ENCODE measurements at places on chromosomes 6 and 20.

- DNase-seq = no peak
Observed at GRCh38 chr6:31966997-31967925, 4.7 kb downstream of the DXO start.

DNA sequence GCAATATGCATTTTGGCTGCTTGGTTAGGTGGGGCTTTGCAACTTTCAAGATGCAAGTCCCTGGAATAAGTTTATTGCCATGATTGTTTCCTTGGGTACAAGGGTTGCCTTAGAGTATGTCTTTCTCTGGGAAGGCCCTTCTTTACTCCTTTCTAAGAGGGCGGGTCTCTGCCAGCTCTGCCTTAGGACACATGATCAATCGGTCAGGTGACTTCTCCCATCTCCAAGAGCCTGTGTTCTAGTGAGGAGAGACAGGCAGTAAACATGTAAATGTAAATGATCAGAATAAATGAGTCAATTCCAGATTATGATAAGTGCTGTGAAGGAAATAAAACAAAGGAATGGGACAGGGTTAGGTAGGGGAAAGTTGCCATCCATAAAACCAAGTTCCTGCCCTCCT lies 43.2 kb upstream of the BCAS1 start:
- no peak for DNase-seq

DNA sequence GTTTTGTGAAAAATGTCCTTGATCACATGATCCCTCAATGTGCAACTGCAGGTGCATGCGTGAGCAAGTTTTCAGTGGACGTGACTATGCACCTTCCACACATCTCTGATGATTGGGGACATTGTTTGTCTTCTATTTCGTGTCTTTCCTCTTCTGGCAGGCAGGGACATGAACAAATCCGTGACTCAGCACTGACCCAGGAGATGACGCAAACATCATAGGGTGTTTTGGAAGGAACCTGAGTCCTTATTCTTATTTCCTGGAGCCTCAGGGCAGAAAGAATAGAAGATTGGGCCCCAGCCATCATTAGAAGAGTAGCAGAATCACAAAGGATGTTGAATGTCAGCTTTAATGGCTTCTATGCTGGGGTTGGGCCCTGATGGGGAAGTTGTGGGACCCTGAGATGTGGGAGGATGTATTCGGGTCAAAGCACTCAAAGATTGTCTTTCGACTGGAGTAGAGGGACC lies 11.9 kb upstream of the SIRPD start:
- no peak for DNase-seq

- DNase-seq = no peak
Observed at GRCh38 chr6:154432533-154433476, 76.2 kb upstream of the IPCEF1 start.

- DNase-seq = no peak
Observed at GRCh38 chr6:10410207-10411050, 4.4 kb downstream of the TFAP2A start.

DNA sequence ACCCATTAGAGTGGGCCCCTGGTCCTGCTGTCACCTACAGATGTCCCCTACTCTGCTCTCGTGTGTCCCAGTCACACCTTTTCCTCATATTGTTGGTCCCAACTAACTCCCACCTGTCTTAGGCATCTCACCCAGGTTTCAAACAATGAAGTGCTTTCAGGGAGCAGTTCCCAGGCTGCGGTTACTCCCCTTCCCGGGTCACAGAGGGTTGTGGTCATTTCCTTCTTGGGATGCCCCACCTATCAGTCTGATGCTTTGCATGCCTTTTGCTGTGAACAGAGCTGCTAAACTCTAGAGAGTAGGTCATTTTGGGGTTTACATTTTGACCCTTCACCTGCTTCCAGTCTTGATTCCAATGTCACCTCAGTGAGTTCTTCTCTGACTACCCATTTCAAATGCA lies 181.6 kb downstream of the CDC5L start:
- no peak for DNase-seq

- no peak for DNase-seq
Observed at GRCh38 chr20:9129756-9130155, 60.9 kb downstream of the PLCB4 start.

DNA sequence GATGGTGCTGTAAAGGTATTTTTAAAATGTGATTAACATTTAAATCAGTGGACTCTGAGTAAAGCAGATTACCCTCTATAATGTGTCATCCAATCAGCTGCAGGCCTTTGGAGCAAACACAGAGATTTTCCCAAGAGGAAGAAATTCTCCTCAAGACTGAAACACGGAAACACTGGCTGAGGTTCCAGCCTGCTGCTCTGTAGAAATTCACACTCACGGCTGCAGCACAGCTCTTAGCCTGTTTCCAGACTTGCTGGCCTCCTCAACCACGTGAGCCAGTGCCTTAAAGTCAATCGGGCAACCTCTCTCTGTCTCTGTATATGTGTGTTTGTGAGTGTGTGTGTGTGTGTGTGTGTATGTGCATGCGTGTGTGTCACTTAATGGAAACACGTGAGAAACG lies 41.1 kb downstream of the PDE10A start:
- DNase-seq = no peak

GRCh38 chr6:27375613-27376079 lies 12.9 kb upstream of the ZNF391 start:
- no peak for DNase-seq

GRCh38 chr6:27743787-27744186 lies 168.4 kb downstream of the OR2B2 start:
- no peak for DNase-seq

DNA sequence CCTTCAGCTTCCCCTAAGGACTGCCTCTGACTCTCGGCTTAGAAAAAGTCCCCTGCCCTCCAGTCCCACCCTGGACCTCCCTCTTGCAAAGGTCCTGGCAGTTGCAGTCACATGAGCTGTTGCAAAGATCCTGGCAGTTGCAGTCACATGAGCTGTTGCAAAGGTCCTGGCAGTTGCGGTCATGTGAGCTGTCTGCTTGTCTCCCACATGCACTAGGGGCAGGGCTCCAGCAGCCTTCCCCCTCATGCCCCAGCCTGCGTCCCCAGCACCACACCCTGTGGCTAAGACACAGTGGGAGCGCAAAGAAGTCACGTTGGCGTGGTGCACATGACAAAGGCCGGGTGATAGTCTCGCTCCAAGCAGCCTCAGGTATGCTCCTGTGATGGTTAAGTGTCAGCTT lies 82.9 kb downstream of the ZNF217 start:
- no peak for DNase-seq

- no peak for DNase-seq
Observed at GRCh38 chr6:21603082-21603952, 9.8 kb downstream of the SOX4 start.

DNA sequence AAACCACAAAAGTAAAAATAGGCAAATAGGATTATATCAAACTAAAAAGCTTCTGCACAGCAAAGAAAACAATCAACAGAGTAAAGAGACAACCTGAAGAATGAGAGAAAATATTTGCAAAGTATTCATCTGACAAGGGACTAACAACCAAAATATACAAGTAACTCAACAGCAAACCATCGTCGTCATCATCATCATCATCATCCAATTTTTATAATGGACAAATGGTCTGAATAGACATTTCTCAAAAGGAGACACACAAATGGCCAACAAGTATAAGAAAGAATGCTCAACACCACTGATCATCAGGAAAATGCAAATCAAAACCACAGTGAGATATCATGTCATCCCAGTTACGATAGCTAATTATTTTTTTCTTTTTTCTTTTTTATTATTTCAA lies 62.0 kb downstream of the ANKEF1 start:
- no peak for DNase-seq

- DNase-seq = no peak
Observed at GRCh38 chr20:32050851-32051556, 1.0 kb upstream of the HCK start.

DNA sequence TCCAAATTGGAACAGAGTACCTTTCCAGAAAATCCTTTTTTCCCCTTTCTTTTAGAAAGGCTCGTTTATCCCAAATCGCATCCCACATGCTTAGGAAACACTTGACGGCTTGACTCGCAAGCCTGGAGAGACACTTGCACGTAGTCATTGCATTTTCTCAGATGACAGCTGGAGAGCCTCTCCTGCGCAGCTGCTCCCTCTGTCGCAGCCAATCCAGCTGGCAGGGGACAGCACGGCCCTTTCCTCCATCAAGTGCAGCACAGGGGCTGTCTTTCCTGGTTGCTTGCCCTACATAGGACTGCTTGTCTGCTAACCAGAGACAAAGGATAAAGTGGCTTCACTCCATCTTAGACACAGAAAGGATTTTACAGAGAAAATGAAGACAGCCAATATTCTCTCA lies 77.6 kb upstream of the RGS17 start:
- DNase-seq = no peak

DNA sequence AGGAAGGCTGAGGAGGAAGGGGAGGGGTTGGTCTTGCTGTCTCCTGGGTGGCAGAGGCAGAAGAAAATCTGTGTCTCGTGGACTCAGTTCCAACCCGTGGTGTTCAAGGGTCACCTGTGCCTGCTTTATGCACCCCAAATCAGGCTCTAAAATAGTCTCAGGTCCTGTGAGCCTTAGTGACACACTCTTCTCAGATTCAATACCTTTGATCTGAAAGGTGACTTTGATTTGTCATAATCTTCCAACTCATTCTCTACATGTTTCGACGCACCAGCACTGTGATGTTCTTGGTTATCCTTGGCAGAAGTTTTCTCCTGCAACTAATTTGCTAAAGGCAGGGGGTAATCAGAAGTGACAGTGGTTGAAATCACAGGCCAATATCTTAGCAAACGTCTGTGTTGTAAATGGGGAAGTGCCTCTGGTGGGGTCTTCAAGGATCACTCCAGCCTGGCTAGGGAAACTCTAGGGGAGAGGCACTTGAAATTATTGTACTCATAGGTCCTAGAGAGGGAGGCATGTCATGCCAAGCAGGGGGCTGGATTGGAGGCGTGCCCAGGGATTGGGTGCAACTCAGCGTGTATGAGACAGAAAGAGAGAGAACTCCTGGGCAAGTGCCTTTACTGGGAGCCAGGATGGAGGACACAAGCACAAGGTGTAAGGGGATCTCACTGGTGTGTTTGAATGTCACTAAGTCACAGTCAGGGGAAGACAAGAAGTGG lies 19.0 kb upstream of the PRND start:
- DNase-seq = no peak

- no peak for DNase-seq
Observed at GRCh38 chr6:27314046-27314445, 2.0 kb upstream of the POM121L2 start.

- DNase-seq = no peak
Observed at GRCh38 chr6:51265426-51265825, 446.8 kb downstream of the TFAP2B start.

- DNase-seq = no peak
Observed at GRCh38 chr6:163243692-163244589, 170.6 kb upstream of the QKI start.

DNA sequence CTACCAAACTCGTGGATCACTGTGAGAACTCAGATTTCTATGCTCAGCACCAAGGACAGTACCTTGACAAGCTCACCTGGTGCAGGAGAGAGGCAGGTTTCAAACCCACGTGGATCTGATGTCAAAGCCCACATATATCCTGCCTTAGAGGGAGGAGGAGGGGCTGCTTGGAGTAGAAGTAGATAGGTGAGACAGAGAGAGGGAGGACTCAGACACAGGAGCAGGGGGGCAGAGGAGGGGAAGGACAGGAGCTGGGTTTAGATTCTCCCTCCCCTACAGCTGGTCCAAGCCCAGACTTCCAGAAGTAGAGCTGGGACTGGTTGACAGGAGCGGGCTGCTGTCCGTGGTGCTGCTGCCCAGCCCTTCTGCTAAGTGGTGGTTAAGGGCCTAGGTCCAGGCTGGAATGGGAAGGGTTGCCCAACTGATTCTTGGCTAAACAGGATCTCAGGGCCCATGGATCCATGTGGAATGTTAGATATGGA lies 77.5 kb downstream of the CDH22 start:
- DNase-seq = no peak

- no peak for DNase-seq
Observed at GRCh38 chr6:152723398-152723797, 25.7 kb downstream of the MYCT1 start.

DNA sequence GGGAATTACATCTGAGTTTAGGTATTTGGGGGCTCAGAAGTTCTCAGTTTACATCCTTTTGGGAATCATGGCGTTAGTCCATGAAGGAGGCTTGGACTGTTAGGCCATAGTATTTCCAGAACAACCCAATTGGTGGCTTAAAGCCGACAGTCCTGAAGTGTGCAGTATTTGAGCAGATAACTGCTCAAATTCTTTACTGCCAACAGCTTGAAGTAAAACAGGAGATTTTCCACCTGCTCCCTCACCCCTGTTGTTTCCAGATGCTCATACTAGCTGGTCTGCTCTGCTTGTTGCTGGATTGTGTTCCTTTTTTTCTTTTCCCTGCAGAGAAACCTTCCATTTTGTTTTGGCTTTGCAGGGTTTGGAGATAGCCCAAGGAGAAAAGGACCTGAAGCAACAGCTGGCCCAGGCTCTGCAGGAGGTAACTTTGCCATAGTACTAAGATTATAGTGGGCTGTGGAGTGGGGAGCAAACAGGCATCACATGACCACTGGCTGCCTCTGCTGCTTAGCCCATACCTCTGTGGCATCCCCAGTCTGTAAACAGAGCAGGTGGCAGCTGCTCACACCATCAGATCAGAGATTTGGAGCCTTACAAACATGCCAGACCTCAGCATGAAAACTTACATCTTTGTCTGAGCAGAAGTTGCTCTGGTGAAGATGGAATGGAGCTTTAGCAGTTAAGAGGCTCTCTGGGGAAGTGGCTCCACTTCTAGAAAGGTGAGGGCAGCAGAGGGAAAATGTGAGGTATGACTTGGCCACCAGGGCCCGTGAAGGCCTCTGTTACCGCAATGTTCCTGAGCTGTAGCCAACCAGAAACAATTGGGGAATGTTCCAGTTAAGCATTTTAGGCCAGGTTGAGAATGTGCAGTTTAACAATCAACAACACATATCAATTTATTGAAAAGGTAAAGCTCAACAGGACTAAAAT lies 17.6 kb downstream of the RNF8 start:
- DNase-seq = no peak

DNA sequence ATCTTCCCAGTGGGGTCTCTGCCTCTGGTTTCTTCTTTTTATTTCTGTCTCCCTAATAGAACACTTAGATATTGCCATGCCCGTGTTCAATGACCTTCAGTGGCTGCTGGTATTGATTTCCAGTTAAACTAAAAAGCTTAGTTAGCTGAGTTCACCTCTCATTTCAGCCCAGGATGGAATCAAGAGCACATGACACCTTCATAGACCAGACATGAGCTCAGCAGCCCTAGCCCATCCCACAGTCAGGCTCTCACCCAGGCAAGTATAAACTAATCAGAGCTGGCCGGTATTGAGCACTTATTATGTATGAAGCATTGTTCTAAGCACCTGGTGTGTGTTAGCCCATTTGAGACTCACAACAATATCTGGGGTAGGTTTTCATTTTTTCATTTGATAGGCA lies 33.7 kb upstream of the PLEKHG1 start:
- DNase-seq = no peak

- DNase-seq = no peak
Observed at GRCh38 chr20:63089051-63089907, 82.5 kb upstream of the BHLHE23 start.

DNA sequence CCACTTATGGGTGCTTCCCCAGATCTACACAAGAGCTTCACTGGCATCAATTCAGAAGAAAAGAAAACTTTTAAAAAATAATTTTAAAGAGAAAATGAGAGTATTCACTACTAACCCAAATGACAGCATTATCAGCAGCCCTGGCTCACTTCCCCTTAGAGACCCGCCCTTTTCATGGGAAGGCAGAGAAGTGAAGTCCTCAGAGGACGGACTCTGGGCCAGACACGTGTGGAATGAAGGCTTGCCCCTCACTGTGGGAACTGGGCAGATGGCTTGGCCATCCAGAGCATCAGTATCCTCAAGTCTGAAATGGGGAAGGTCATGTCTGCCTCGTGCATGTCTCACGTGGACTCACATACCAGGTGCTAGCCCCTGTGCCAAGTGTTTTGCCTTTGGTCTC lies 63.5 kb downstream of the JAG1 start:
- DNase-seq = no peak

GRCh38 chr20:8837396-8837795 lies 231.5 kb upstream of the PLCB4 start:
- no peak for DNase-seq
